Endodermal cell (in vitro differentiated cells): ENCODE measurements at places on chromosomes 7 and 10. TPM values are rescaled to one million over a fixed set of nuclear protein-coding genes. Genes with fewer than 3 reads are reported as not detected.

Gene OR2A12
- total RNA-seq: not detected in 2 replicates

GRCh38 chr7:23357190-23358093, 58.3 kb downstream of the MALSU1 start:
- H3K4me1 ChIP-seq: no peaks in the 10 kb centered on the region
- H3K4me3 ChIP-seq: no peak overlapping the region
- H3K36me3 ChIP-seq: peaks cover 36% of the 10 kb centered on the region
- no peak for DNase-seq
- no peak overlapping the region for H3K27ac ChIP-seq

DNA sequence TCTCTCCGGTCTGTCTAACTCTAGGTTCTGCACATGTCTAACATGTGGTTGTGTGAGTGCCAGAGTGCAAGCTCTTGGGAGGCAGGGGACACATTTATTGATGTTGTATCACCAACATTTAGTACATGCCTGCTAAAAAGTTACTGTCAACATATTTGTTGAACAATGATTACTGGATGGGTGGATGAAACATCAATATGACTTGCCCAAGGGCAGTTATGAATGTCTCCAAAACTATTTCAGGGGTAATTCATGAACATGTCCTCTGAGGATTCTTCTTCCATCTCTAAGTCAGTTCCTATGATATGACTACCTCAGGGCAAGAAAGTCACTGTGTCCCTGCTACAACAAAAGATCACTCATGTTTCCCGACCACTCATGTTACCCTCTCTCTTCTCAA, 91.3 kb upstream of the STEAP1B start:
- DNase-seq: no peak
- peaks cover 5% of the 10 kb centered on the region for H3K4me1 ChIP-seq

DNA sequence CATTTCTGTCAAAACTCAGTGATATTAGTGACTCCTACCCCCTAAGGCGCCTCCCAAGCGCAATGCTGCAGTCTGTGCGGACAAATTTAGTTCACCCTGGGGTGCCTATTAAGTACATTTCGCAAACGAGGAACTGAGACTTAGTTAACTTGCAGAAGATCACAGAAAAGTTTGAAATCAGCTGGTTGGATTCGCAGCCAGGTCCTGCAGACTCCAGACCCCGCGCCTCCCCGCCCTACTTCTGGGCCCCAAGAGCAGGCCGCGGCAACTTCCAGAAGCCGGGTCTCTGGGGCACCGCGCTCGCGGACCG, 588 bp downstream of the CYREN start:
- H3K27me3 ChIP-seq: no peaks in the 10 kb centered on the region
- peak overlapping the region; percentile 90 for H3K4me3 ChIP-seq
- no peak for DNase-seq
- H3K4me1 ChIP-seq: no peaks in the 10 kb centered on the region
- H3K27ac ChIP-seq: peak overlapping the region; percentile 91

GRCh38 chr10:70543911-70544310, 58.6 kb downstream of the PRF1 start:
- H3K36me3 ChIP-seq: peaks cover 8% of the 10 kb centered on the region
- H3K4me1 ChIP-seq: no peaks in the 10 kb centered on the region
- H3K4me3 ChIP-seq: no peak overlapping the region
- no peaks in the 10 kb centered on the region for H3K27me3 ChIP-seq
- no peak for DNase-seq

DNA sequence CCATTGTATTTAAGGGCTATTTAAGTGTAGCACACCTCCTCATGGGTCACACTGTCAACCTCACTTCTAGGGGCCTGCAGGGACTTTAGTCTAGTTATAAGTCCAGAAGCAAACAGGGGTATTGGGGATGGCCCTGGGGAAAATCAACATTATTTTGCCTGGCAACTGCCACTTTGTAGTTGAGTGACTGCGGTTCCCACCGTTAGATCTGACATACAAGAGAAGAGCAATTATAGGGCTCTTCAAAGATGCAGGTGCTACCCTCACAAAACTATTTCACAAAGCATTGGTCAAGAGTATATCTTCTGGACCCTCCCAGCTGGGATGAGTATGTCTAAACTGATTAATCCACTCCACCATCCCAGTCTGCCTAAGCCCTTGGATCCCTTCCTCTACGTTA, 133.0 kb upstream of the PCBD1 start:
- H3K4me1 ChIP-seq: no peaks in the 10 kb centered on the region
- no peak overlapping the region for H3K27ac ChIP-seq
- no peak overlapping the region for H3K4me3 ChIP-seq
- no peaks in the 10 kb centered on the region for H3K36me3 ChIP-seq
- no peak for DNase-seq

DNA sequence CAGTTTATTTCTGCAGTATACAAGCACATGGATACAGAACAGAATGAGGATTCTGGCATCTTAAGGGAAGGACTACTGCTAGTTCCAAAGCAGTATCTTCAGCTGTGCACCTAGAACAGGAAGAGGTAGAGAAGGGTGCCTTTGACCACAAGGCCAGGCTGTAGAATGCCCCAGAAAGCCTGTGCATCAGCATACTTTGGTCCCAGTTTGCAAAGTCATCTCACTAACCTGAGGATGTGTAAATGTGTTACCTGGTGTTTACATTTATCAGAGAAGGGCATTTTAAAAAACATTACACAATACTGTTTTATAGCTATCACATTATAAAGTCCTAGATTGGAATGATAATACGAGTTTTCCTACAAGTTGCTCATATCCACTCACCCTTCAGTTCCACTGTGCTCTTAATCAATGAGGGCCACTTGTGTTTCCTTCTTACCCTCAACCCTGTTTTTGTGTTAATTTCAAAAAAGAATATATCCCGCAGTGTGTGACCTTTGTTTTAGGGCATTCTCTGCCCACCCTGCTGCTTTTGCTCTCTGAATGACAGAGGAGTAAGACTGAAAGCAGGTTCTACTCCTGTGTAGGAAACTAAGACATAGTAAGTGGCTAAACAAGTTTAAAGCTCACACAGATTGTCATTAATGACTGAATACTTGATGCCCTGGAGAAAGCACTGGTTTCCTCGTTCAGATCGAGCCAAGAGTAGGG, 3.4 kb downstream of the SLC35G1 start:
- no peak for DNase-seq
- H3K4me1 ChIP-seq: no peaks in the 10 kb centered on the region
- H3K4me3 ChIP-seq: no peak overlapping the region
- H3K36me3 ChIP-seq: peaks cover 17% of the 10 kb centered on the region

- H3K4me3 ChIP-seq: no peak overlapping the region
- DNase-seq: no peak
- H3K36me3 ChIP-seq: no peaks in the 10 kb centered on the region
- peaks cover 19% of the 10 kb centered on the region for H3K4me1 ChIP-seq
- H3K27ac ChIP-seq: peak overlapping the region; percentile 93
Measured at GRCh38 chr10:102675011-102675665, 30.9 kb downstream of the TRIM8 start.
